Gastrocnemius medialis (tissue), 4 donors: ENCODE measurements at places on chromosomes 4 and X. TPM values are rescaled to one million over a fixed set of nuclear protein-coding genes. Genes with fewer than 3 reads are reported as not detected.

The C4orf51 gene
- total RNA-seq: not detected

The CDKN2AIP gene
- total RNA-seq: 9.2 TPM

The ADGRL3 gene
- 1.2 TPM for total RNA-seq

The ARMCX4 gene
- total RNA-seq: 1.6 TPM

The RAB9B gene
- 1.8 TPM for total RNA-seq

The KIAA1210 gene
- not detected for total RNA-seq

The SPACA5 gene
- not detected for total RNA-seq

The BTK gene
- total RNA-seq: 0.75 TPM

The TMEM150C gene
- total RNA-seq: 7.5 TPM

The UGT2B17 gene
- total RNA-seq: not detected

The MAGEA10 gene
- not detected for total RNA-seq

The SRPX2 gene
- total RNA-seq: 2.4 TPM

The TLL1 gene
- 1.3 TPM for total RNA-seq

The PRR32 gene
- total RNA-seq: not detected

The CLIC2 gene
- 4.5 TPM for total RNA-seq

- no peak for DNase-seq
- H3K4me1 ChIP-seq: no peaks in the 10 kb centered on the region
- no peak overlapping the region for H3K27ac ChIP-seq
- no peaks in the 10 kb centered on the region for H3K27me3 ChIP-seq
Observed at GRCh38 chr4:168434993-168435392, 45.3 kb downstream of the DDX60L start.

DNA sequence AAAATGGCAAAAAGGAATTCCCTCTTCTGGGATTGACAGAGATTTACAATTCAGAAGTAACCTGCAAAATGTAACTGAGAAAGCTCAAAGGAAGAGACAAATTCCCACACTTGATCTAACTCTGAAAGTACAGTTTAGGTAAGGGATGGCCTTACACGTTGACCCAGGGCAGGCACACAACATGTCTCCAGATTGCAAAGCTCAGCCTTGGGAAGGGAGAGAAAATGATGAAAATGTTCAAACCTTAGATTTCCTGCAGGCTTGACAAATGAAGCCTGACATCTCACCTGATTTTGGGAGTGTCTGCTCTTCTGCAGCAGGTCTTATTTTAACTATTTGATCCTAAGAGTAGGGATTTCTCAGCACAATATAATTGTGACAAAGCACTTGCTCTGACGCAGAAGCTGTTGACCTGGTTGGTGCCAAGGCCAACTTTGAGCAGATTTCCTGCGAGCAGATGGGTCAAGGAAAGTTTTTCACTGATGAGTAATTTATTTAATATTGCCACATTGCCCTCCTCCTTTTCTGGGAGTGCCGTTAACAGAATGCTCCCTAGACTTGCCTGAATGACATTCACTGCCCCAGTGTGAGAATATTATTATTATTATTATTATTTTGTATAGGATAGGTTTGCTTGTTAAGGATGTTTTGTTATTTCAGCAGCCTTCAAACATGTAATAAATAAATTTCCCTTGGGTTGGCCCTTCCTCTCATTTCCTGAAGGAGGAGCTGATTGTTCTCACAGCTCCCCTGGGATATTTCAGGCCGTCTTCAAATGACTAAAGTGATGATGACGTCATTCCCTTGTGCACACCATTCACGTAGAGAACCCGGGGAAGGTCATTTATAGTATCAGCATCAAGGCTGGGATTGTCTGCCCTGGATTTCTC is 157.1 kb downstream of the VEGFC start:
- DNase-seq: no peak
- no peaks in the 10 kb centered on the region for H3K36me3 ChIP-seq
- H3K27ac ChIP-seq: no peak overlapping the region
- H3K4me3 ChIP-seq: no peak overlapping the region

GRCh38 chr4:11529625-11530201 is 101.0 kb upstream of the HS3ST1 start:
- no peaks in the 10 kb centered on the region for H3K27me3 ChIP-seq
- H3K36me3 ChIP-seq: no peaks in the 10 kb centered on the region
- H3K4me1 ChIP-seq: no peaks in the 10 kb centered on the region
- H3K4me3 ChIP-seq: no peak overlapping the region
- no peak for DNase-seq

- no peaks in the 10 kb centered on the region for H3K4me1 ChIP-seq
- no peak for DNase-seq
- no peak overlapping the region for H3K4me3 ChIP-seq
- H3K27me3 ChIP-seq: no peaks in the 10 kb centered on the region
- no peaks in the 10 kb centered on the region for H3K36me3 ChIP-seq
Observed at GRCh38 chrX:123736333-123736921, 3.6 kb upstream of the THOC2 start.

DNA sequence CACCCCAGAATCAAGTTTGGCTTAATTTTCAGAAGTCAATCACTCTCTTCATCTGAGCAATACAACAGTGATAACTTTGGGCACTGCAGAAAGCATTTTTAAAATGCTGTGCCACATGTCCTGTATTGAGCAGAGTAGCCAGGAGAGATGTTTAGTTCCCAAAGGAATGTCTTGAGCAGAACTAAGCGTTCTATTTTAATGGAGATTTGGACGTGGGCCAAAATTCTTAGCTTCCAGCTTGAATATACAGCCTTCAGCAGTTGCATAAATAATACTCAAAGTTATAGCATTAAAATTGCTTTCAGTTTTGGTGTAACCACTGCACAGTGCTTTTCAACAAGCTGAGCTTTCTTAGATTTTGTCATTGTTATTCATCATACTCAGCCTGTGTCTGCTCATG is 679.2 kb downstream of the NLGN4X start:
- H3K27ac ChIP-seq: no peak overlapping the region
- H3K4me1 ChIP-seq: no peaks in the 10 kb centered on the region
- no peaks in the 10 kb centered on the region for H3K36me3 ChIP-seq
- H3K4me3 ChIP-seq: no peak overlapping the region

- peak; percentile 73 for DNase-seq
- H3K4me1 ChIP-seq: peaks cover 6% of the 10 kb centered on the region
- no peak overlapping the region for H3K4me3 ChIP-seq
- H3K27ac ChIP-seq: no peak overlapping the region
- no peaks in the 10 kb centered on the region for H3K36me3 ChIP-seq
Observed at GRCh38 chr4:185183622-185184281, 20.0 kb downstream of the CFAP97 start.

- H3K27ac ChIP-seq: no peak overlapping the region
- H3K4me3 ChIP-seq: no peak overlapping the region
- H3K4me1 ChIP-seq: no peaks in the 10 kb centered on the region
- DNase-seq: no peak
Observed at GRCh38 chr4:8494218-8494617, 53.6 kb downstream of the TRMT44 start.

- no peaks in the 10 kb centered on the region for H3K36me3 ChIP-seq
- no peaks in the 10 kb centered on the region for H3K4me1 ChIP-seq
- DNase-seq: no peak
Observed at GRCh38 chr4:26931451-26931850, 70.8 kb downstream of the STIM2 start.

DNA sequence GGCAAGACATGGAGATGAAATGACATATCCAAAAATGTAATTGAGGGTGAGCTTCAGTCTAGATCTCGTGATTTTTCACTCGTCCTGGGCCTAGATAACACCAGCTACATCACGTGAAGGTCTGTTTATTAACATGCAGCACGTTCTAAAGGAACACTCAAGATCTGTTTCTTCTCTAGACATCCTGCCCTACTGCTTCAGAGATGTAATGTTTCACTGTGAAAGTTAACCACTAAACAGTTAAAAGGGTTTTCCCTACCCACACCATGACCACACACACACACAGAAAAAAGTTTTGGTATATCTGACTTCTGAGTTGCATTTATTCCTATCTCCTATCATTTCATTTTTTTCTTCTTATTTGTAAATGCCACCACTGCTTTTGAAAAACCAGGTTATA is 52.3 kb upstream of the SMIM31 start:
- H3K27ac ChIP-seq: no peak overlapping the region
- H3K27me3 ChIP-seq: no peaks in the 10 kb centered on the region
- no peaks in the 10 kb centered on the region for H3K36me3 ChIP-seq
- DNase-seq: no peak

DNA sequence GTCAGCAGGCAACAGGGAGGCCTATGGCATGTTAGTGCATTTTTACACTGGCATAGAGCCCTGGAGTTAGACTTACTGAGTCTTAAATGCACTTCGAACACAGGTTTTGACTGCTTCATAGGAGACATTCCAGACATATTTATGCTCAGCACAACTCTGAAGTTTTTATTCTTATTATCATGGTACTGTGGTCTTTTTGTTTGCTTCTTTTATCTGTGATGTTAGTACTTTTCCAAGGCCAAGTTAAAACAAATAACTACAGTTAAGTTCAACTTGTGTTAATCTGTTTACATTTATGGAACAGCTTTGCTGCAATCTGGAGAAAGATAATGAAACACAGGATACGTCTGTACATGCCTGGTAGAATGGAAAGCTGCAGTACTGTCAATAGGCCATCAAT is 76.5 kb downstream of the COL4A5 start:
- no peak overlapping the region for H3K4me3 ChIP-seq
- no peak overlapping the region for H3K27ac ChIP-seq
- H3K36me3 ChIP-seq: no peaks in the 10 kb centered on the region
- H3K27me3 ChIP-seq: no peaks in the 10 kb centered on the region

DNA sequence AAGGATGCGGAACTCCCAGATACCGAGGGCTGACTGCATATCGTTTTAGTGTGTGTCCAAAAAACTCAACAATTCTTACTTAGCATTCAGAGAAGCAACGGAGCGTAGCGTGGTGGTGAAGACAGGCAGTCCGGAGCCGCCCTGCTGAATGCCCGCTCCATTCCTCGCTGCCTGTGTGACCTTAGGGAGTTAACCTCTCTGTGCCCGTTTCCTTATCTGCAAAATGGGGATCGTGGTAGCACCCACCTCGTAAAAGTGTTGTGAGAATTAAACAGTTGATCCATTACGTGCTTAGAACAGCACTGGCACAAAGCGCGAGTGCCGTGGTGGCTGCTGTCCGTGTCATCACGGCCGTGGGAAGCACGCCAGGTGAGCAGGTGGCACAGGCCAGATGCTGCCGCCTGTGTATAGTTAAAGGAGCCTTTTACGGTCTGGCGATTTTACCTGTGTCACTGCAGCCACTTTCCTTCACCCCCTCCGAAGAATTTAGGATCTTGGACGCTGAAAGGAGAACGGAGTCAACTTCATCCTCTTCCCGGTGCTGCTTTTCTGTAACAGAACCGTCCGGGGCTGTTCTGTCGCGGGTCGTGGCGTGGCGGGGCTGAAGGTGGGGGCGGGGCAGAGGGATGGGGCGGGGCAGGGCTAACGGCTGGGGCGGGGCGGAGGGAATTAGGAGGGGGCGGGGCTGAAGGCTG is 885 bp downstream of the CCDC110 start:
- no peaks in the 10 kb centered on the region for H3K36me3 ChIP-seq
- peak; percentile 54 for DNase-seq
- H3K4me1 ChIP-seq: no peaks in the 10 kb centered on the region
- peak overlapping the region; percentile 82 for H3K27ac ChIP-seq
- H3K27me3 ChIP-seq: no peaks in the 10 kb centered on the region

DNA sequence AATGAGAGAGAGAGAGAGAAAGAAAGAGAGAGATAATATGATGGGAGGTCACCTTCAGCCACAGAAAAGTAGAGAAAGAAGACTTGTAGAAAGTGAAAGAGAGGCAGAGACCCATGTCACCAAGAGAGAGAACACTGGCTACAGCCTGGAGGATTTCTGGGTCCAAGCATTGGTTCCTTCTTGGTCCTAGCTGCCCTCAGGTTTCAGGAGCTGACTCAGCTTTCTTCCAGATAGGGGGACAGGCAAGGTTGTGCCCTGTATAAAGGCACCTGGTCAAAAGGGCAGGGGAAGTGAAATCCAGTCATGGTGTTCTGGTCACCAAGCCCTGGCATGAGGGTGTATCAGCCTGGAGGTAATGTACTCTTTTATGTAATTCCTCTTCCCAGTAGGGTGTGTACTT is 47.5 kb upstream of the XK start:
- no peak overlapping the region for H3K27ac ChIP-seq
- no peaks in the 10 kb centered on the region for H3K36me3 ChIP-seq
- no peaks in the 10 kb centered on the region for H3K27me3 ChIP-seq
- H3K4me3 ChIP-seq: no peak overlapping the region
- H3K4me1 ChIP-seq: no peaks in the 10 kb centered on the region

DNA sequence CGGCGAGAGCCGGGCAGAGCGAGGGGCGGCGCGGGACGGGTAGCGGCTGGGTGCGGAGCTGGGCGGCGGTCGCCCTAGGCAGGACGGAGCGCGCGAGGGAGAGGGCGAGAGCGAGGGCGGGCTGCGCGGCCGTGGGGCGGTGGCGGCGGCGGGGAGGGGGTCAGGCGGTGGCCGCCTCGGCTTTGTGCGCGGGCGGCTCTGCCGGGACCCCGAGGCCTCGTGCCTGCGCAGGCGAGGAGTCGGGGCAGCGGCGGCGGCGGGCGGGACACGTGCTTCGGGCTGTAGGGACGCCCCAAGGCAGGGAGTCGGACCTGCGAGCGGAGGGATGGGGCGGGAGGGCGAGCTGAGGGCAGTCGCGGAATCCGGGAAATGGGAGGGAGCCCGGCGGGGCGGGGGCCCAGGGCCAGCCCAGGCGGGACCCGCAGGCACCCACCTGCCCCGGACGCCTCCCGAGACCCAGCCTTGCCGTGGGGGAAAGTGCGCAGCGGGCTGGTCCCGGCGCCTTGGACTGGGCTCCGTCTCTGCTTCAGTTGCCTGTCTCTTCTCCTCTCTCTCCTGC is 465 bp downstream of the BMPR1B start:
- H3K36me3 ChIP-seq: no peaks in the 10 kb centered on the region
- peaks cover 16% of the 10 kb centered on the region for H3K27me3 ChIP-seq
- H3K27ac ChIP-seq: no peak overlapping the region
- H3K4me1 ChIP-seq: no peaks in the 10 kb centered on the region
- DNase-seq: no peak
- peak overlapping the region; percentile 55 for H3K4me3 ChIP-seq

- no peak overlapping the region for H3K27ac ChIP-seq
- DNase-seq: no peak
- H3K4me1 ChIP-seq: no peaks in the 10 kb centered on the region
Observed at GRCh38 chr4:181793096-181793495, 450.1 kb upstream of the TENM3 start.

DNA sequence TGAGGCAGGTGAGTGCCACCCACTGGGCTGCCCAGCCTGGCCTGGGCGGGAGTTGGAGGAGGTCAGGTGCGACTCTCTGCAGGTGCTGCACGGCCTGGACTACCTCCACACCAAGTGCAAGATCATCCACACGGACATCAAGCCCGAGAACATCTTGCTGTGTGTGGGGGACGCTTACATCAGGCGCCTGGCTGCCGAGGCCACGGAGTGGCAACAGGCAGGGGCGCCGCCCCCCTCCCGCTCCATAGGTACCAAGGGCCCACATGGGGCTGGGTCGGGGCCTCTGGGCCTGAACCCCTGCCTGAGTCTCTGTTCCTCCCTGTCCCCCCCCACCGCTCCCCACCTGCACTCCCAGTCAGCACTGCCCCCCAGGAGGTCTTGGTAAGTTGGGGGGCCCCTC is 2.0 kb downstream of the SRPK3 start:
- no peak for DNase-seq
- no peaks in the 10 kb centered on the region for H3K27me3 ChIP-seq
- no peak overlapping the region for H3K4me3 ChIP-seq
- H3K27ac ChIP-seq: peak overlapping the region; percentile 91
- peaks cover 30% of the 10 kb centered on the region for H3K4me1 ChIP-seq
